CD4-positive, alpha-beta T cell treated with Interleukin-2 at 100 ng/mL for 4 hours (primary cell): ENCODE measurements at places on chromosomes 7 and 10.

- no peak for DNase-seq
Observed at GRCh38 chr7:44150466-44150832, 9.3 kb upstream of the MYL7 start.

DNA sequence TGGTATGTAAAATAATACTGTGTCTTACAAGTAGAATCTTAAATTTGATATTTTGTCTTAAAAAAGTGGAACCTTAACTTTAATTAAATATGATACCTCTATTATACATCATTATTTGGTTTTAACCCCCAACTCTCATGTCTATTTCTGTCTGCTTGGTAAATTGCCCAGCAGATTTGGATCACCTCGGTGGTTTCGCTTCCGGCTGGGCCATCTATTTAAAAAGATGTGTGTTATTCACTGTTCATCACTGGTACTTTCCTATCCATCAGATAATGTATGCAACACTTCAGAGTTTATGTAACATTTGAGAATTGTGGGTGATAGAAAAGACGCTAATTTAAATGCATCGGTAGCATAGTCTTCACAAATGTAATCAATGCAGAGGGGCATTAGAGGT lies 119.7 kb downstream of the SND1 start:
- no peak for DNase-seq

- DNase-seq, result no peak
Observed at GRCh38 chr10:110165239-110165638, 42.2 kb upstream of the MXI1 start.

- no peak for DNase-seq
Observed at GRCh38 chr7:2182461-2182860, 50.3 kb downstream of the MAD1L1 start.

GRCh38 chr10:44830022-44830421 lies 81.1 kb upstream of the TMEM72 start:
- DNase-seq, result no peak

DNA sequence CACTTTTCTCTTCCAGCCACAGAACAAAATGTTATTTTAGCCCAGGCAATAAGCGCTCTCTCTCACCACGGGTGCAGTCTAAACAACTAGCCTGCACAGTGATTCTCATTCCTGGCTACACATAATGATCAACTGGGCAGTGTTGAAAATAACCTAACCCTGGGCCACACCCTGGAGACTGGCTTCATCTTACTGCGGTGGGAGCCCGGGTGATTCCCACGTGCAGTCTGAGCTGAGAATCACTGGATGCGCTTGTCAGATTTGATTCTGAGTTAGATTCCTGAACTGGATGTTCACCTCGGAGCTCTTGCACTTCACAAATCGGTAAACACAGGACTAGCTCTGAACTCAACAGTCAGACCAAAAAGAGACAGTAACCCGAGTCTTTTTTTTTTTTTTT lies 14.9 kb downstream of the ZC3HAV1 start:
- DNase-seq, result no peak

- DNase-seq, result no peak
Observed at GRCh38 chr7:112140600-112140999, 65.6 kb downstream of the DOCK4 start.
